ENCODE measurements at places on chromosomes 7 and 10.

GRCh38 chr7:20892776-20893175, 106.1 kb upstream of the SP8 start:
- no peak for DNase-seq

- no peak for DNase-seq
Measured at GRCh38 chr10:30057894-30058556, 1.4 kb downstream of the JCAD start.

GRCh38 chr10:129964611-129965424, 744 bp upstream of the EBF3 start:
- no peak for DNase-seq

- no peak for DNase-seq
Measured at GRCh38 chr10:128047351-128047750, 78.9 kb downstream of the MKI67 start.

GRCh38 chr10:23198610-23198939, 6.5 kb downstream of the PTF1A start:
- no peak for DNase-seq

All from NCI-H510A treated with DMSO at 0.1 percent for 48 hours (cell line).